ENCODE measurements at places on chromosomes 13 and 19.

DNA sequence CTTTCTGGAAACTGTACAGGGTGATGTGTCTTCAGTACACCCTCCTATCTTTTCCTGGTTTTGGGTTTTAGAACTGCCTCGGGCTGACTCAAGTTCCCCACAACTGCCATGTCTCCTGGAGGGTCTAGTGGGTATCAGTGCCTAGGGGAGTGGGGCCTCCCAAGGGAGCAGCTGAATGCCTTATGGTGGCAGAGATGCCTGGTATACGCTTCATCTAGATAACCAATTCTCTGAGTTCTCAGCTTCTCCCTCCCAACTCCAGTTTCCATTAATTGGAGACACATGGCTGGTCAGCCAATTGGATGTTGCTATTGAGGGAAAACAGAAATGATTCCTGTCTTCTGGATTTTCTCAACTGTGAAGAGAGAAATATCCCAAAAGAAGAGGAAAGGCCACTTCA lies 12.8 kb downstream of the ZNF439 start:
- no peak for DNase-seq

DNA sequence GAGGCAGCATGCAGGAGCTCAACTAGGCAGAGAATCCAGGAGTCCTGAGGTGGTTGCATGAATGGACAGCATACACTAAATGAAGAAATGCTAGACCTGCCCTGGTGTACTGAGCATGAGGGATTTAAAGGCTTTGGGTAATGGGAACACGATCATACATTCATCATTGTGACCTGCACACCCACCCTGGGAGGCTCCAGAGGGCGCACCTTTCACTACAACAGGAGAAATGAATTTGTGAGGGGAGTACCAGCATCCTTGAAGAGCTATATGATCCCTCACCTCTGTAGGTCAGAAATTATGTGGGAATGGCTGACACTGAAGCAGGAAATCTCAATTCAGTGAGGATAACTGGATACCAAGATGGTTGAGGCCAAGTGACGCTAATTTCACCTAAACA lies 8.9 kb downstream of the KLK2 start:
- DNase-seq = no peak

- DNase-seq = no peak
Observed at GRCh38 chr19:45385392-45386221, 15.2 kb upstream of the ERCC2 start.

DNA sequence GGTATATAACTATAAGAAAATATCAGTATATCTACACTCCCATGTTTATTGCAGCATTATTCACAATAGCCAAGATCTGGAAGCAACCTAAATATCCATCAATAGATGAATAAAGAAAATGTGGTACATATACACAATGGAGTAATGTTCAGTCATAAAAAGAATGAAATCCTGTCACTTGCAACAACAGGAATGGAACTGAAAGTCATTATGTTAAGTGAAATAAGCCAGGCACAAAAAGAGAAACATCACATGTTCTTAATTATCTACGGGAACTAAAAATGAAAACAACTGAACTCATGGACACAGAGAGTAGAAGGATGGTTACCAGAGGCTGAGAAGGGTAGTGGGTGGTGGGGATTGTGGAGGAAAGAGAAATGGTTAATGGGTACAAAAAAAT lies 665.2 kb downstream of the TBC1D4 start:
- DNase-seq = no peak

DNA sequence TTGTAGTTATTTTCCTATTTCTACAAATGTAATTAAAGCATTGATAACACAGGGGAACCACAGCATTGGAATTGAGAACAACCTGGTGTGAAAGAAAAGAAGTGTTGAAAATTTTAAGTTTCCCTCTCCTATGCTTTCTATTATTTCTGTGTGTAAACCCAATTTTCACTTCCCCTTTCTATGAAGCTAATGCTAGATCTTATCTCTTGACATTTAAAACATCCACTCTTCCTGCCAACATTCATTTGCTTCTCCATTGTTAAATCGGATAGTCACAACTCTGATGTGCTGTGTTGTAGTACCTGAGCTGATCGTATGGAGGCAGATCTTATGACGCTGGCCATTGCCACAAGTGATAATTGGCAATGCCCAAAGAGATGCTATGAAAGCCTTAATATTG lies 203.0 kb downstream of the ITGBL1 start:
- no peak for DNase-seq

- no peak for DNase-seq
Observed at GRCh38 chr13:40434516-40435397, 231.7 kb downstream of the FOXO1 start.

- DNase-seq = no peak
Observed at GRCh38 chr19:46978171-46978869, 41.3 kb upstream of the NPAS1 start.

GRCh38 chr19:43634872-43635560 lies 4.6 kb downstream of the CADM4 start:
- peak; percentile 81 for DNase-seq

DNA sequence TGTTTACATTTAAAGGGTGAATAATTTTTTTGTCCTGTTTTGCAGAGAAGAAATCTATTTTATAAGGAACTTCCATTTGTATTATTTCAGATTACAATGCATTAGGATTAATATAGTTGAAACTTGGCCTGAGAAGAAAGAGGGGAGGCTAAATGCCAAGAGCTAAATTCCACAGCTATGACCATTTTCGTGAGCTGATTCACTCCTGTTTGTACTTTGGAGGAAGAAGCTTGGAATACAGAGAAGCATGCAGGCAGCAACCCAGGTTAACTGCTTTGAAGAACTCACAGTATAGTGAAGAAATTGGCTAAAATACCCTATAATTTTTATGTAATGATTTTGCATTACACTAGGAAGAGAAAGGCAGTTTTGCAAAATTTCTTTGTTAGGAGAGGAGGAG lies 309.4 kb upstream of the KLF12 start:
- DNase-seq = peak; percentile 18

DNA sequence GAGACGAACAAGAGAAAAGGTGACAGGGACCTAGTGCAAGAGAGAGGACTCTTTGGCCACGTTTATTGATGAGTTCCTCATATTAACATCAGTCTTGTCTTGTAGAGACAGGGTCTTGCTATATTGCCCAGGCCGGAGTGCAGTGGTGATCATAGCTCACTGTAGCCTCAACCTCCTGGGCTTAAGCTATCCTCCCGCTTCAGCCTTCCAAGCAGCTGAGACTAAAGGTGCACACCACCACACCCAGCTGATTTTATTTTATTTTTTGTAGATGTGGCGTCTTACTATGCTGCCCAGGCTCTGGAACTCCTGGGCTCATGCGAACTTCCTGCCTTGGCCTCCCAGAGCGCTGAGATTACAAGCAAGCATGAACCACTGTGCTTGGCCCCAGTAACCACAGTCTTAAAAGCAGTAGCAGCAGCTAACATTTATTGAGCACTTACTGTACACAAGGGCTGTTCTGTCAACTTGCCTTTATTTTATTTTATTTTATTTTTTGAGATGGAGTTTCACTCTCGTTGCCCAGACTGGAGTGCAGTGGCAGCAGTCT lies 1.1 kb upstream of the SH2D3A start:
- DNase-seq = no peak

DNA sequence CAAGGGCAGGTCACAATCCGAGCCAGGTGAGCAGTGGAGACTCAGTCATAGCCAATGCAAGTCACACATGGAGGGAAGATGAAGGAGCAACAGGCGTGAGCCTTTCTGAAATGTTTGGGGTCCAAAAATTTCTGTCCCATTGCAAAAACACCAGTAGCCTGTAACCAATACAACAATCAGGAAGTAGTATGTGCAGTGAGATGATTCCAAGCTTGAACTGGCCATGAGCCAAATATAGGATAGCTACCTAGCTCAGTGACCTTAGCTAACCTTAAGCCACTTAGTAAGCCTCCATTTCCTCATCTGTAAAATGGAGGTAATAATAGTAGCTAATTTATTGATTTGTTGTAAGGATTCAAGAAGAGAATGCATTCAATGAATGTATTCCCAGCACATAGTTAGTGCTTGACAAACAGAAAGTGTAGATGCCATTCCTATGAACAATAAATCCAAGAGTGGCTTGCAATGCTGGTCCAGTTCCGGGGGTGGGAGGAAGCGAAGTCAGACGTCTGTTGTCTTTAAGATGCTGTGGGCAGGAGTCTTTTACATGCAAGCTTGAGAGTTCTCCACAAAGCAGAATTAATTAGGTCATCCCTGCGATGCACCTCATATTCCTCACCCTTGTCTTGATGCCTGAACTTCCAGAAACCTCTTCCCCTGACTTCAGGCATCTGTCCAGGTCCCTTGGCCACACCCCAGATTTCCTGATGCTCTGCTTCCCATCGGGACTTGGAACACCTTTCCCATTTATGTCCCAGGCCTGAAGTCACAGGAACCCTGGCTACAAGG lies 195.7 kb upstream of the UBL3 start:
- no peak for DNase-seq

- DNase-seq = peak; percentile 71
Observed at GRCh38 chr19:18480006-18480691, 41.7 kb downstream of the ELL start.

DNA sequence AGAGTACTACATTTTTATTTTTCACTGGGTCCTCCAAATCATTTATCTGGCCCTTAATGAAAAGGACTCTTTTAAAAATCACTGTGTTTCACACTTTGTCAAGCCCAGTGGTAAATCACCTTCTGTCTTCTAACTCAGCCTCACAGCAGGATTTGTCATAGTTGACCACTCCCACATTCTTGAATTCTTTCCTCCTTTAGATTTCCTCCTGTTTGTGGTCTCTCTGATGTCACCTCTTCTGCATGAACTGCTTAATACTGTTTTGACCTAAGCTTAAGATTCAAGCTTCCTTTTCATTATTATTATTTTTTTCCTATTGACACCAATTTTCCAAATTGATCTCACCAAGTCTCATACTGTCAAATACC lies 899.8 kb upstream of the MIR17HG start:
- no peak for DNase-seq

DNA sequence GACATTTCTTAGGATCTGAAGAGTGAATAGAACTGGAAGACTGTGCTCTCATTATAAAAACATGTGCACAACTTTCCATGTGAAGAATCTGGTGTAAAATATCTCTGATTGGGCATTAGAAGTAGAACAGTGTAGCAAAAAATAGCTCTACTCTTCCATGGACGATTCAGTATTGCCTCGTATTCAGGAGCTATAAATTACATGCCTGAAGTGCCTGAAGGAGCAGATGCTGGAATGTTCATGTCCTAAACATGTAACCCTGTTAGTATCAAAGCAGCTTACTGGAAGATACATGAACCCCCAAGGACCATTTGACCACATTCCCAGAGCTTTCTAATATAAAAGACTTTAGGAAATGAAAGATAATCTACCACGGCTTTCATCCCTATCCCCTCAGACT lies 528.9 kb downstream of the DACH1 start:
- no peak for DNase-seq

DNA sequence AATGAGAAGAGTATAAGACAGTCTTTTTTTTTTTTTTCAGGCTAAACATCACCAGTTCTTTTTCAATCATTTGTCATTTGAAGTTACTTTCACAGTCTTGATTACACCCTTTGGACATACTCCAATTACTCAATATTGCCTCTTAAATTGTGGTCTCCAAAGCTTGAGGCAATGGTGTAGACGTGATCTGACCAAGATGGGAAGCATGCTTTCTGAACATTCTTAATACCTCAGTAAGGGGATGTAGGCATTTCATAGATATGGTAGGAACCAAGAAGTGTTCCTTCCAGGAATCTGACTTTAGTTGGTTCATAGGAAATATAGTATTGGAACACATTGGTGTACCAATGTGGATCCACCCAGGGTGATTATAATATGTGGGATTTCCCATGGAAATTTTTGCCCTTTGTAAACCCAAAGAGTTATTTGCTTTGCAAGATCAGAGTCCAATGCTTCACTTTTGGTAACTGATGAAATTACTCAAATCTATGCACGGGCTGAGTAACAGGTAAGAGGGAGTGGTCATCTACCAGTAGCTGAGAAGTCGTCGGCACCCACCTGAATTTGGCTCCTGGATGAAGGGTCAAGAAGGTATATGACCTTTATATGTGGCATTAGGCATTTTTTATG lies 62.2 kb downstream of the ERCC5 start:
- DNase-seq = no peak
